Midbrain (tissue), 1 donor: ENCODE measurements at places on chromosomes 6 and 20.

- no peak for DNase-seq
Measured at GRCh38 chr20:2093159-2093781, 8.4 kb upstream of the STK35 start.

DNA sequence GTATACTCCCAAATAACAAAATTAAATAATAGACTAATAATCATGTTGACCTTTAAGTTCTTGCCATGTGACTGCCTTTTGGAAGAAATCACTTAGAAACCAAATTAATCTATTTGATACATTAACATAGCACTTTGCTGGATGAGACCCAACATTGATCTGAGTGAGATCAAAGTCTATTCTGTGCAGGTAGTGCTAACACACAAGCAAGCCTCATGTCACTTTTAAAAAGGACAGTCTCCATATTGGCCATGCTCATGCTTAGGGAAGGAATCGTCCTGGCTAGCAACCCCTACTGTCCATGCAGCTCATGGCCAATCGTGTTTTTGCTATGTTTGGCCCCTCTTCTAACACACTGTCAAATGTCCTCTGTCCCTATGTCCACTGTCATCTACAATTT lies 35.8 kb upstream of the RNF217 start:
- no peak for DNase-seq

GRCh38 chr6:100512203-100512862 lies 47.6 kb upstream of the SIM1 start:
- DNase-seq = no peak

DNA sequence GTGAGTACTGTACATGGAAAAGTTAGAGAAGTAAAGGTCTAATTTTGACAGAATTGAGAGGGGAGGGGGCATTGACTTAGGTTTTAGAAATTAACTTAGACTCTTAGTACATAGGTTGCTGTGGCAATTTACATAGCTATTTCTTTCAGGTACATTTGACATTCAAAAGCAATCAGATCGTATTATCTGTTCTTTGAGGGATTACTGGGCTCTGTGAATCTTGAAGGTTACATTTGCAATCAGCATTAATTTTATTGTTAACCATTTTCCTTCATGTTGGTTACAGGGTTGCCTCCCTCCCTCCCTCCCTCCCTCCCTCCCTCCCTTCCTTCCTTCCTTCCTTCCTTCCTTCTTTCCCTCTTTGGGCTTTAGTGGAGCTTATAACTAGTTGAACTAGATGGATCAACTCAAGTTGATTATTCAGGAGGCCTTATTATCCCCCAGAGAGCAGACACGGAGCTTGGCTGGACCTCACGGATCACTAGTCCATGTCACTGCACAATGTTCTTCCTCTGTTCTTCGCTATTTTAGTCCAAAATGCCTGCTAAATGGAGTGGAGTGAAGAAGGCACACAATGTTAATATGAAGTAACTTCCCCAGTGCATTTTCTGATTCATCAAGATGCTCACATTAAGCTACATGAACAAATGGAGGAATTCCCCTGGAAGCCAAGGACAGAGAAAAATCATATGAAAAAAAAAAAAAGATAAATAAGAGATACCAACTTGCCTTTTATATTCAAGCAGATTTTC lies 87.8 kb downstream of the PLCB4 start:
- DNase-seq = no peak

DNA sequence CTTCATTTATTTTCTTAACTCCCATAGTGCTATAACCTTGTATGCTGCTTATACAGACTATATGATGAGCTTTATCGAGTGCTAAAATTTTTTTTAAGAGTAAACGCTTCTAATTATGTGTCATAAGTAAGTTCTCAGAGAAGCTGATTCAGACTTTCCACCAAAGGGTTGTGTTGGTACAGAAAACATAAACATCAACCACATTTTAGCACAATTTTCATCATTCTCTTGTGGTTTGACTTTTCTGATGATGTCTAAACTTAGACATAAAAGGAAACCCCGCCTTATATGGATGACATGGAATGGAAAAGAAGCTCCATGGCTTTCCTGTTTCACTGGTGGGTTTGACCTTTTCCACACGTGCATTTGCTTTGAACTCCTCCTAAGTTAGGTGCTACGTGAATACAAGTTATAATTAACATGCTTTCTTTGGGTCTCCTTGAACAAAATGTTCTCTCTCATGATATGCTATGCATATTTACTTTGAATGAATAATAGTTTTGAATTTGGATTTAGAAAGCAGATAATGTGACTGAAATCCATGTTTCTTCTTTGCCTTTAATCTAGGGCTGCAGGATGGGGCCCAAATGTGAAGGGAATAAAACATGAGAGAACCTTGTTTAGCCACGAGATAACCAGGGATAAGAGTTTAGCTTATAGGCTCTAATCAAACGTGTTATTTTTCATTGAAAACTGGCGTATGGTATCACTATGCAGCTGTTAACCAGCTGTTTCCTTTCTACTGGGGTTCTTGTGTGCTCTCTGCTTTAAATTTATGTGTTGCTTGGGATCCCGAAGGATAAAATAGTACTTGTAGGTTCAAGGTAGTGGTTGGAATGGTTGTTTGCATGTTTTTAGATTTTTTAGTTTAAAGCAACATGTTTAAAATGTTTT lies 127.1 kb upstream of the AHI1 start:
- no peak for DNase-seq

- DNase-seq = no peak
Measured at GRCh38 chr6:142254513-142254912, 47.3 kb upstream of the ADGRG6 start.

- DNase-seq = no peak
Measured at GRCh38 chr20:4091490-4092479, 76.4 kb upstream of the RNF24 start.
